EL (cell line): ENCODE measurements at places on chromosomes 5 and 9.

DNA sequence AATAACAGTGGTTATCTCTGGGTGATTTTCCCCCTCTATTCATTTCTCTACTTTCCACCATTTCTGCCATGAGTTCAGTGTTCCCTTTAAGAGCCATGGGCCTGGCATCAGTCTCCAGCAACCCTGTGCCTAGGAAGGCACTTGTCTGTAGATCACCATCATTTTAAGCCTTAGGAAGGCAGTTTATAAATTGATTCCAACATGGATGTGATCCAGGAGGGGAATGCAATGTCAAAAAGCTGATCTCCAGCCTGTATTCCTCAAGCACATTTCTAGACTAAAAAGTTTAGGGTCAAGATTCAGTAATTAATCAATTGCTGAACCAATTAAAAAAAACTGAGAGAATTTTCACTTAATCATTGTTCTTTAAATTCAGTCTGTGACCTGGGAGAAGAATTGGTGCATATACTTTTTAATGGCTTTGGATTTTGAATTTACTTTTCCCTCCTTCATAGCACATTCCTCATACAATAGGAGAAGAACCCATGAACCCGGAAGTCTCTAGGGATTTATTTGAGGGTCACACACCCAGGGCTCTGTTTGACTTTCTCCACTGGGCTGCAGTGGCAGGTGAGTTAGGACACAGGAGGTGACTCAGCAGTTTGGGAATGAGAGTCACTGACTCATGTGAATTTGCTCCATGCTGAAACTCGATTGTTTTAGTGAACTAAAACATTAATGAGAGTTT lies 6.1 kb upstream of the ERMP1 start:
- DNase-seq, result peak; percentile 56

GRCh38 chr9:136093995-136094881 lies 851 bp downstream of the NACC2 start:
- DNase-seq, result peak; percentile 69

DNA sequence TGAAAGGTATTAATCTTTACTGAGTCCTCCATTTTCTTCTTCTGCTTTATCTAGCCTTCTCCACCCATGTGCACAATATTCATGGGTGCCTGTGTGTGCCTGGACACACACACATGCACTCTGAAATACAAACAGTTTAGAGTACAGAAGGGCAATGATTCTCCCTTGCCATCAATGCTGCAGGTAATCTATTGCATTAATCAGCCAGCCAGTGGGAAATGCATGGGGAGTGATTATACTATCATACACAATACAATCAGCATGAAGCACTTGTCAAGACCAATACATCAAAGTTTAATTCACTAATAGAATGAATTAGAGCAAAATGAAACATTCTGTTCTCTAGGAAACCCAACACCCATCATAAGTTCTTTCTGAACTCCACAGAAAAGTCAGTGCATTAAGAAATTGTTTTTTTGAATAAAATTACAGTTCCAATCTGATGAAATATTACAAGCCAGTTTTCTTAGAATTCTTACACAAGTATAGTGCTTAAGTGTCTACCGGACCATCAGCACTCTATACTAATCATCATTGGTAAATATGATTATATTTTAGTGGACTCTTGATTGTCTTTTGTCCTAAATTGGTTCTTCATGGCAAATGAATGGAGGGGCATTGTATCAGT lies 172.2 kb downstream of the ZSWIM6 start:
- DNase-seq, result no peak

DNA sequence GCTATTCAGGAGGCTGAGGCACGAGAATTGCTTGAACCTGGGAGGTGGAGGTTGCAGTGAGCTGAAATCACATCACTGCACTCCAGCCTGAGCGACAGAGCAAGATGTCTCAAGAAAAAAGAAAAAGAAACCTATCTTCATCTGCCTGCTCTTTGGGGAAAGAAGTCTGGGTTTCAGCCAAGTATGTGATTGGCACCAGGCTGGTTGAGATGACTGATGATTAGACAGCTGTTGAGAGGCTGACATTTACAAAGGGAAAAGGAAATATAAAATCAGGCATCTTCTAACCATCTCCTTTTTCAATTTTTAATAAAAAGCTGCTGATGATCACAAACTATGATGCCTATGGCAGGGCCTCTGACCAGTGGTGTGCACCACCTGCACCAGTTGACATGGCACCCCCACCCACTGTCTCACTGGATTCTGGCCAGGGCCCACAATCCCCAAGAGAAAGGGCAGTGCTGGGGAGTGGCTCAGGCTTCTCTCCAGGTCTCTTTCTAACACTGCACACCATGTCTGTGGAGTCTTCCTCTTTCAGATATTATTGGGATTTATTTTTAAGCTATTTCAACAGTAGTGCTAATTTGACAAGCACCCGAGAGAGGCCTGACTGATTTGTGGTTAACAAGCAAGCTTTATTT lies 17.2 kb upstream of the C5orf15 start:
- no peak for DNase-seq

- no peak for DNase-seq
These were observed 96.7 kb upstream of the CHD1 start for GRCh38 chr5:99025298-99026045.

DNA sequence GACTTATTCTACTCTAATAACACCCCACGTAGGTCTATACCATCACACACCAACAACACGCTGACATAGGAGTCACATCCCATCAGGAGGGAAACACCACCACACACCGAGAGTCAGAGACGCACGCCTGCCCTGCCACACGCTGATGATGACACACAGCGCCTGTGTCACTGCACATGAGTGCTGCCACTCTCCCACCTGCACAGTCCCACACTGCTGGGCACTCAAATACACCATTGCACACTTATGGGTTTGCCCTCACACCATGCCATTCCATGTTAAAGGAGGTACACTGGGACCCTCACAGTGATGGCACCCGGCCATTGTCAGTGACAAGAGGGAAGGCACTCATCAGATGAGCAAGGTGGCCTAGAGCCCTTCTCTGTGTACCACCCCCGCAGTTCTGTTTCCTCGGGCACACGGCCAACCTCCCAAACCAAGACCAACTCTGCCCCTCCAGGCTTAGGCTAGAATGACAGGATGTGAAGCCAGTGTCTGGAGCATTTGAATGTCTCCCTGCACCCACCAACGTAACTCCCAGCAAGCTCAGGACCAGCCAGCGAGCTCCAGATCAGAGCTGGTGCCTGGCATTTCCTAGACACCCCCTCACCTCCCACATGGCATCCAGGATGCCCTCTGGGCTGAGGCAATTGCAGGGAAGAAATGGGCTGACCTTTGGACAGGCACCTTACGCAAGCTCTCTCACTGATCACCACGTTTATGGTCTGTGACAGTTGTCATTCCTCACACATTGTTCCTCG lies 3.6 kb upstream of the CPLX2 start:
- peak; percentile 10 for DNase-seq
